Caco-2 (cell line): ENCODE measurements at places on chromosomes 13 and 19.

- DNase-seq: no peak
Observed at GRCh38 chr19:28170066-28170465, 1042.9 kb downstream of the UQCRFS1 start.

DNA sequence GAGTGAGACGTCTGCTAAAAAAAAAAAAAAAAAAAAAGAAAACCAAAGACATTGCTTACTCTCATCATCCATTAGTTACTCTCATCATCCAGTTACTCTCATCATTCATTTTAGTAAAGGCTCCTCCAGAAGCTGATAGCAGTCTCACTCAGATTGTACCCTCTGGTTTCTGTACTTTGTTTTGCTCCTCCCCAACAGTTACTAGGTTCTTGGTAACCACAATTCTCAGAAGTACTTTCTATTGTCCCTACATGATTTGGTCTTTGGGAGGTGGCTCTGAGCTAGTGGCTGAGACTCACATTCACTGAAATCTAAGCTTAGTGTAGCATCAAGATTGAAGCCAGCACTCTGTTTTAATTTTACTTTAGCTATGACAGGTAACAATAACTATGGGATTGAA, 14.3 kb downstream of the ERICH4 start:
- no peak for DNase-seq

DNA sequence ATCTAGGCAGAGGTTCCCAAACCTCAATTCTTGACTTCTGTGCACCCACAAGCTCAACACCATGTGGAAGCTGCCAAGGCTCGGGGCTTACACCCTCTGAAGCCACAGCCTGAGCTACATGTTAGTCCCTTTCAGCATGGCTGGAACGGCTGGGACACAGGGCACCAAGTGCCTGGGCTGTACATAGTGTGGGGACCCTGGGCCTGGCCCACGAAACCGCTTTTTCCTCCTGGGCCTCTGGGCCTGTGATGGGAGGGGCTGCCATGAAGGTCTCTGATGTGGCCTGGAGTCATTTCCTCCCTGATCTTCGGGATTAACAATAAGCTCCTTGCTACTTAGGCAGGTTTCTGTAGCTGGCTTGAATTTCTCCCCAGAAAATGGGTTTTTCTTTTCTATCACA, 108.1 kb downstream of the HS6ST3 start:
- DNase-seq: no peak

DNA sequence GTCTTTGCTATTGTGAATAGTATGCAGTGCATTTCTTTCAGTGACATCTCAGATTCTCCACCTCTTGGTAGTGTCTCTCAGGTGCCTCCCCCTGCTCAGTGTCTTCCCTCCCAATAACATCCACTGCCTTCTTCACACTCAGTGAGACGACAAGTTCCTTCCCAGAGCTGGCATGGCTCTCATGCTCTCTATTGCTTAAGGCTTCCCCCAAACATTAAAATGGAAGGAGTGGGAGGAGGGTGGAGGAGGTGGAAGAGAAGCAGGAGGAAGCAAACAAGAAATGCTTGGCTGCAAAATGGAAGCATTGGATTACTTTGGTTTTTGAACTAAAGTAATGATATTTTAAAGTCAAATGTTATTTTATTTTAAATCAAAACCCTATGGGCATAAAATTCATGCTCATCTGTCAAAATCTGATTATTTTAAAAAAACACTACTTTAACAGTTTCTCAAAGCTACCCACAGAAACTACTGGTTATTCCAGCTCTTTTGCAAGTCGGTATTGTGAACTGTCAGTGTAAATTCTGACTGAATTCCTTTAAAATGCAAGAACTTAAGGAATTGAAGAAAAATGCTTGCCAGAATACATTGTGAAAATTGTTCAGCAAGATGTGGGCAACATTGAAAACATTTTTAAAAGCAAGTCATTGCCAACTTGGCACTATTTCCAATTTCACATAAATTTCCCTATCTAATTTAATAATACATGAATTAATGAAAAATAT, 727.6 kb upstream of the ARGLU1 start:
- no peak for DNase-seq

GRCh38 chr13:51148223-51148951, 37.3 kb upstream of the C13orf42 start:
- no peak for DNase-seq

- no peak for DNase-seq
Observed at GRCh38 chr13:38376546-38376945, 26.9 kb downstream of the UFM1 start.

DNA sequence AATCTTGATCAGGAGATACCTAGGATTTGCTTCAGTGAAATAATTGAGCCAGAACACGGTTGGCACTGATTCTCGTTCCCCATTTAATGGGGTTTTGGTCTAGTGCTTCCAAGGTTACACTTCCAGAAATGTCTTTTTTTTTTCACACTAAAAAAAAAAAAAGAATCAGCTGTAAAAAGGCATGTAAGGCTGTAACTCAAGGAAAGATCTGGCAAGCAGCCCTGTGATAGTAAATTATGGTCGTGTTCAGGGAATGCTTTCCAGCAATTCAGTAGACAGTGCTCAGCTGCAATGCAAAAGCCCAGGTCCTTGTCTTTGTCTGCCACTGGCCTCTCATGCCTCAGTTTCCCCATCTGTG, 27.2 kb upstream of the NDUFS7 start:
- DNase-seq: no peak

GRCh38 chr13:39655569-39656324, at the start of gene COG6:
Gene COG6 (plus strand): TSS chr13:39655662. CDS start chr13:39655727, 65 bp downstream.
- peak; percentile 97 for DNase-seq

DNA sequence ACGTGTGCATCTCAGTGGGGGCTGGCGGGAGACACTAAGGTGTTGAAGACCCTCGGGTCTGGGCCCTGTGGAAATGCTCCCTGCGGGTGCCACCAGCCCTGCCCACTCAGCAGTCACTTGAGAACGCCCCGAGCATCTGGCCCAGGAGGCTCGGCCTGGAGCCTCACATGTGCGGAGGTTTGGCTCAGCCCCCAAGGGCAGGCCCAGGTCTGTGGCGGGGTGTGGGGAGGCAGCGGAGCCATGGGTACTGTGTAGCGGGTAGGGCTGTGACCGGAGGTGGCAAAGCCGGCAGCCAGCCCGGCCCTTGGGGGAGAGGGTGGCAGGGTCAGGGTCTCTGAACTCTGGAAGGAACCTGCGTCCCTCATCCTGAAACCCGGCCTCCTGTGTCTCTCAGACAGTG, 37.6 kb downstream of the MCF2L start:
- no peak for DNase-seq

- DNase-seq: no peak
Observed at GRCh38 chr19:4866595-4867424, 657 bp downstream of the PLIN3 start.

DNA sequence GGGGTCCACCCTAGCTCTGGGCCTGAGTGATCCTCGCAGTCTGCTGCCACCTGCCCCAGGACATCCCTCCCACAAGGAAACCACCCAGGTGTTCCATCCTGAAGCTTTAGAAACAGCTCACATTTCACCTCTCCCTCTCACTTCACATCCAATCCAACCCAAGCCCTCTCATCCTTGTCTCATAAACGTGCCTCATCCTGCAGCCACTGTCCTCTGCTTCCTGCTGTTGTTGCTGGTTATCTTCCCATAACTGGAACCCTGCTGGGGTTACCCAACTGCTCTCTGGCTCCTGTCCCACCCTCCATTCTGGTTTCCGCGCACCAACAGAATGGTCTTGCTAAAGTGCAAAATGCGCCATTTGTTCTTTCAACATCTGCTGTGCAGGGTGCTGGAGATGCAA, 59.7 kb upstream of the MTIF3 start:
- DNase-seq: no peak

DNA sequence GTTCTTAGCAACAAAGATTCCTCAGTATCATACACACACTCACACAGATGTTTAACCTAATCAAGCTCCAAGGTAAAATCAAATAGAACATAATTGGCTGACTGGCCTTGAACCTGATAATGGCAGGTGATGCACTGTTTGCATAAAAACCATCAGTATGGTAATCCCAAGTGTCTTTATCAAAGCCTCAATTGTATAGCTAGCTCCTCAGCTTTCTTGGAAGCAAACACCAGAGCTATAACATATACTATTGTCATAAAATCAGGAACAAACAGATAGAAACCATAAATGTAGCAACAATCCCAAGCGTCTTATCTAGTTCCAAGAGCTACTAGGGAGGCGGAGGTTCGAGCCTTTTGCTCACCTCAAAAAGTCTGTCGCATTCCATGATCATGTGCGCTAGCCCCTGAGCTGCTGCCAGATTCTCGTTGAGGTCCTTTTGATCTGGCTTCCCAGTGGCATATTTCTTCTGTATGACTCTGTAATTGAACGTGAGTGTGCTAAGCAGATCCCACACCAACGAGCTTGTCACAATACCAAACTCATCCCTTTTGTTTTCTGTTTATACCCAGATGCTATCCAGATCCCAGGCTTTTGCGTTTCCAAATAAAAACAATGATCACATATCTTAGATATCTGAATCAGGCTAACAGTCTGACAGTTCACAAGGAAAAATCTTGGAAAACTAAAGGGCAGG, 95.3 kb downstream of the KL start:
- DNase-seq: no peak

DNA sequence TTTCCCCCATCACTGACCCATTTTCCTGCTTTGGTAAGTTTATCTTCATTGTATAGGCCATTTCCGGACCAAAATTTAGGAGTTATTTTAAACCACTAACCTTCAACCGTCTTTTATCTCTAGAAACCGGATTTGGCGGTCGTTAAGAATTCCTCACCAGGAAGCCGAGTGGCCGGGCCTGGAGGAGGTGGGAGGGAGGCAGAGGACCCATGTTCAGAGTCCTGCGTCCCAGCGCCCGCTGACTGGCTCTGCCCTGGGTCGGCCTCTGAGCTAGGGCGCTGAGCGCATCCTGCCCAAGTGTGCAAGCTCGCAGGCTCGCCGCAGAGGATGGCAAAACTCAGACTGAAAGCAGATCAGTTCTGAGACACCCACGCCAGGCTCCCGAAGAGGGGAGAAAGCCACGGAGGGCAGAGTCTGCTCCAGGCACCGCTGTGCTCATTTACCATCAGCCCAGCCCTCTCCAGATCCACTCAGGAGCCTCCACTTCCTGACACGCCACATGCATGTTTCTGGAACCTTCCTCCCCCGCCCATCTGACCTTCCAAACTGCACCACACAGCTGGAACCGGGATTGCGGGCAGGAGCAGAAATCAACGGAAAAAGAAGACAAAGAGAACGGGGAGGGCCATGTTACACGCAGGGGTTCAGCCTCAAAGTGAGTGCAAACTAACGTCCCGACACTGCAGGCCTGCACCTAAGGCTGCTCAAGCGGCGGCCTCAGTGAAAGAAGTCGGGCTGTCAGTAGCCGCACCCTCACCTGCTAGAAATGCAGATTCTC, 8.3 kb downstream of the COL4A1 start:
- DNase-seq: no peak

DNA sequence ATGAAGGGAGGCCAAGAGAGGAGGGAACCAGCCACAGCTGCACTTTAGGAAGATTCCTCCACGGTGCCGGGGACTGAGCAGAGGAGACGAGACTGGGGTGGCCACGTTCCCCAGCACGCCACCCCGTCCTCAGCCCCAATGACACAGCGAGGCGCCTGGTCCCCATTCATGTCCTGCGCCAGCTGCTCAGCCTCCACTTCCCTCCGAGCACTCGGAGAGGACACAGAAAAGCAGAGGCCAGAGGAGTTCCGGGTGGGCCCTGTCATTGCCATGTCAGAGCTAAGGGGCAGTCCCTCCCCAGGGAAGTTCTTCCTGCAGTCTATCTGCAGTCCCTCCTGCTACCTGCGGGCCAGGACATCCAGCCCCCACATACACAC, 53.2 kb upstream of the NFIC start:
- DNase-seq: no peak

DNA sequence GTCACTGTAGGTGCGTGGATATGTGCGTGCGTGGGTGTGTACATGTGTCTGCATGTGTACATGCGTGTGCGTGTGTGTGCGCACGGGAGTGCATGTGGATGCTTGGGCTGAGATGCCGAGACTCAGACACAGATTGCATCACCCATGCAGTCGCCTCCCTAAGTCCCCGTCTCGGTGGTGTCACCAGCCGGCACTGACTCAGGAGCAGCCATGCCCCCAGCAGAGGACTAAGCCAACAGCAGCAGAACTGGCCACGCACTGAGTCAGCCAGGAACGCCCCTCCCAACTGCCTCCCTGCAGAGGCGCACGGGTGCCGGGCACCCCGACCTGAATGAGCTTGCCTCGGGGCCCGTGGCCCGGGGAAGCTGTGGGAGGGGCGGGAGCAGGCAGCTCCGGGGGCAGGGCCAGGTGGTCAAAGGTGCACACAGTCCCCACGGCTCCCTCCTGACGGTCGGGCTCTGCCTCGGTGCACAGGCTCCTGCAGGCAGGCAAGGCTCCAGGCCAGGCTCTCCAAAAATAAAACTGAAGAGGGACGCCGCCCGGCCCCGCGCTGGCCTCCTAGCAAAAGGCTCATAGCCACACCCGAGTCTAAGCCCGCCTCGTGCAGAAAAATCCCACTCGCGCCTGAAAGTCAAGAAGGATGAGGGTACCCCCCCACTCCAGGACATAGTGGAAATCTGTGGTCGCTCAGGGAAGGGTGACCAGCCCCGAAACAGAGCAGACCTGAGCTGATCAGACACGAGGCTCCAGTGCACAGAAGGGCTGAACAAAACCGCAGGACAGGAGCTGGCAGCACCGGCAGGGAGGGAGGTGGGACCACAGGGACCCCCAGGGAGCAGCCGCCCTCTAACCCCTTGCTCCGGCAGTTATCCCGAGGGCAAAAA, 49.2 kb downstream of the GADD45B start:
- DNase-seq: peak; percentile 49
